ENCODE measurements at places on chromosomes 7 and 10.

DNA sequence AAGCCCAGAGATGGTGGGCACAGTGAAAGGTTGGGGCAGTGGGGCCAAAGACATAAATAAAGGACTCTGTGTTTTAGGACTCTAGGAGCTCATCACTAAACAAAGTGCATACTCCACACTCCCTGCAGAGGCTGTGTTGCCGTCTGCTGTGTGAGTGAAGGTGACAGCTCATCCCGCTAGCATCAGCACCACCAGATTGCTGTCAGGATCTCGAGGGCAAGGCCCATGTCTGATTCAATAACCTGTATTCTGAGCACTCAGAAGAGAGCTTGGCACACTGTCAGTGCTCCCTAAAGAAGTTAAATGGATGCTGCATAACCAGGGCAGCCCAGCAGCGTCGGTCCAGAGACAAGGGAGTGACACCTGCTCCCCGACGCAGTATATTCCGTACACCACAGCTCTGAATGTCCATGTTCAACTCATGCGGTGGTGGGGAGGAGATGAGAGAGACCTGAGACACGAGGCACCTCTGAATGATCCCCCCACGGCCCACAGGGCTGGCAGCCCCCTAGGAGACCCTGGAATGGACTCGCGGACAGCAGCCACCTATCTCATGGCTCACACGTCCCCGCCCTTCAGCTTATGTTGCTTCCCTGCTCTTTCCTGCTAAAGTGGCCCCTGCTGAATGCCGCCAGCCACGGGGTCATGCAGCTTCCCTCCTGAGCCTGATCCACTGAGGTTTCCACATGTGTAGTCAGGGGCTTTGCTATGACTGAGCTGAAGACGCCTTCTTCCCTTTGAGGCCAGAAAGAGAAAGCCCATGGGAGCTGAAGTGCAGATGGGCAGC, 132.7 kb upstream of the KCNMA1 start:
- no peak for DNase-seq

DNA sequence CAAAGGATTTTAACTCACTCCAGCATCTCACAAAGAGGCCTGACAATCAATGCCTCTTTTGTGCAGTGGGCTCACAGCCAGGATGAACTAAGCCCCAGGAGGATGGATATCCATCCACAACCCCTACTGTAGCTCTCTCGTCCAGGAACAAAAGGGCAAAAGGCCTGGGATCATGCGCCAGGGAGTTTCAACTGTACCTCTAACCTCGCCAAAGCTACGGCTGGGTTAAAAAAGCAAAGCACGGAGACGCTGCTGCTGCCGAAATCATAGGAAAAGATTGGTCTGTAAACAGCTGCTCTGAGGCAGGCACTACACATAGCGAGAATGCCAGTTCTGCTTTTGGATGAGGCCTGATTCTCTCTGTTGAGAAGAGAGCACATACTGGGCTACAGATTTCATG, 32.1 kb downstream of the VSTM4 start:
- no peak for DNase-seq

GRCh38 chr7:114504586-114504985, 90.0 kb downstream of the FOXP2 start:
- DNase-seq = peak; percentile 11

DNA sequence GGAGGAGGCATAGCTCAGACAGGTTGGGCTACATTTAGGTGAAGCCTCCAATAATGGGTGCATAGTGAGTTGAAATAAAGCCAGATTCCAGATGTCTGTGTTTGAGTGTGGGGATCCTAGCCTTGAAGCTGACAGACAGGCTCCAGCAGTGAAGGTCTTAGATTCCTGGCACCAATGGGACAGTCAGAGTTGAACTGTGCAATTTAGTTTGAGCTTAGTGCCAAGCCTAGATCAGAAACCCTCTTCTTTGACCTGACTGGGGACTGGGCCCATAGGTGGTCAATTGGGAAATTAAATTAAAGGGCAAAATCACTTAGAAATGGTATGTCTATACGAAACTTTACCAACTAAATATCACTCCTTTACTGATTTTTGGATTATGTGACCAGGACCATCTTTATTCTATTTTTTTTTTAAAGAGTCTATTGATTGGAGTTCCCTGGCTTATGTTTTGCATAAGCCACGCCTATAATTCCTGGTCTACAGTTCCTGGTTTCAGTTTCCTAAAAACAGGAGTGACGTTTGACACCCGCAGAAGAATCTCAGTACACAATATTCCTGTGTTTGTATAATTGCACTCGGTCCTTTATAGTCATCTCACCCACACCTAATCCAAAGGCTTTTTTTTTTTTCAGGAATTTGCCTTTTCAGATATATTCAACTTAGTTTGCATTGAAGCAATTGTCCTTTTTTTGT, 201.4 kb downstream of the GFRA1 start:
- no peak for DNase-seq

- DNase-seq = no peak
These were observed 245.5 kb upstream of the NRP1 start for GRCh38 chr10:33579996-33580395.

- no peak for DNase-seq
These were observed 208.4 kb downstream of the FANK1 start for GRCh38 chr10:126104767-126105166.

DNA sequence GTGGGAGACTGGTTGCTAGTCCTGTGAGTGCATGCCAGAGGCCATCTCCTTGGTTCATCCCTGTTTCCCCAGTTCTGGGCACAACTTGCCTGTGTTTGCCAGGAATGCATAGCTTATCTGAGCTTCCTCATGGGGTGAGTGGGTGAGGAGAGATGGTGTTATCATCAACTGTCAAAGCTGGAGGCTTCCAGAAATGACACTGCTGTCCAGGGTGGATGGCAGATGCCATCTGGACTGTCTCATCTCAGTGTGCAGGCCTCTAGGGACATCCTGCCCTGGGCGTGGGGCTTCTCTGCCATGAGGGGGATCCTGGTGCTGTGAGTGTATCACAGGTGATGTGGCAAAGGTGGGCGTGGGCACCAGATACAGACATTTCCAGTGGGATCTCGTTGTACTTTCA, 328.6 kb downstream of the DPP6 start:
- no peak for DNase-seq

DNA sequence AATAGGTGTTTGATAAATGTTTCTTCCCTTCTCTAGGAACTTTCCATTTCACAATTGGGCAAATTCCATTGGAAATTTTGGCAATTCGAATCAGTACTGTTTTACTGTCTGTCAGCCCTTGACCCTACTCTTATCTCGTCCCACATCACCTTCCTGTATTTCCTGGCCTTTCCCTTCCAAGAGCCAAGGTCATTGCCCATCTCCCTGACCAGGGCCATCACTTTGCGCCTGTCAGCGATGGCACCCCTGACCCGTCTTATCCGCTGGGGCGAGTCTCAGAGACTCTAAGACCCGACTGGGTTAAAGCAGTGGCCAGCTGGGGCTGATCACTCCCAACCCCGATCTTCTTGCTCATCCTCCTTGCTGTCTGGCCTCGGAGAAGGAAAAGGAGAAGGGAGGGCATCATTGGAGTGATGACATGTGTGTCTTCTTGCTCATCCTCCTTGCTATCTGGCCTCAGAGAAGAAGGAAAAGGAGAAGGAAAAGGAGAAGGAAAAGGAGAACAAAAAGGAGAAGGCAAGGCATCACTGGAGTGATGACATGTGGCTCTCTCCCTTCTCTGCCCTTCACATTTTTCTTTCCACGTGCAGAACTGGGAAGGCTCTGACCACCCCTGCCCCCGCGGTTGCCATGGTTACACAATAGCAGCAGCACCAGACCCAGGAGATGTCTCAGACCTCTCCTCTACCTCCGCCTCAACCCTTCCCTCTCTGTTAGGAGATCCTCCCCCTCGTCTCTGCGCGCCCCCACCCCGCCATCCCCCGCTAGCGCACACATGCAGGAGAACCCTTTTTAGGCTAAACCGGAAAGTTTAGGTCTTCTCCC, 2.0 kb downstream of the SEMA3D start:
- DNase-seq = peak; percentile 76

DNA sequence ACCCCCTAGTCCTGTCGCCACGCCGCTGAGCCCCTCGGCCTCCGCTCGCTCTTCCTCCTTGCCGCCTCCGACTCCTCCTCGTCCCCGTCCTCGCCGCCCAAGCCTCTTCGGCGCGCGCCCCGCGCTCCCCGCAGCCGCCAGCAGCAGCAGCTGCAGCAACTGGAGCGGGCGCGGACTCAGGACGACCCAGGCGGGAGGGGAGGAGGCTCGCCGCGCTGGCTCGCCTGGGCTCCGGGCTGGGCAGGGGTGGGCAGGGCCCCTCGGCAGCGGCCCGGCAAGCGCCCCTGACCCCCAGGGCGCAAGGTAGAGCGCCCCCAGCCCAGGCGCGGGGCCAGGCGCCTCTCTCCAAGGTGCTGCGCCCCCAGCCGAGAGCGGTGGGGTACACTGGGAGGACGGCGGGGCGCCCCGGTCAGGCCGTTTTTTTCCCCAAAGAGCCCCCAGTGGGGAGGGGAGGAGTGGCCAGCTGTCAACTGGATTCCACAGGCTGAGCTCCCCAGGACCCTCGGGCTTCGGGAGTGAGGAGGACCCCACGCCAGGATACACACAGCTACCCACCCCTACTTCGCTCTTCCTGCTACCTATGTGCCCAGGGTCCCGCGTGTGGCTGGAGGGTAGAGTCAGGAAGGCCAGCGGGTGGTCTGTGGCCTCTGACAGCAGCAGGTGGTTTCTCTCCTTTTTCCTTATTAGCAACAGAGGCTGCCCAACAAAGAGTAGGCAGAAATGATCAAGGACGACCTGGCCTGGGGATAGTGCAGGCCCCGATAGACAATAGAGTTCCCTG, 903 bp upstream of the KCNMA1 start:
- peak; percentile 61 for DNase-seq

Data from fibroblast of skin of right biceps (primary cell).